ENCODE measurements at places on chromosomes 4 and X.

- no peak for DNase-seq
These were observed 79.6 kb upstream of the GLRA2 start for GRCh38 chrX:14449773-14450172.

DNA sequence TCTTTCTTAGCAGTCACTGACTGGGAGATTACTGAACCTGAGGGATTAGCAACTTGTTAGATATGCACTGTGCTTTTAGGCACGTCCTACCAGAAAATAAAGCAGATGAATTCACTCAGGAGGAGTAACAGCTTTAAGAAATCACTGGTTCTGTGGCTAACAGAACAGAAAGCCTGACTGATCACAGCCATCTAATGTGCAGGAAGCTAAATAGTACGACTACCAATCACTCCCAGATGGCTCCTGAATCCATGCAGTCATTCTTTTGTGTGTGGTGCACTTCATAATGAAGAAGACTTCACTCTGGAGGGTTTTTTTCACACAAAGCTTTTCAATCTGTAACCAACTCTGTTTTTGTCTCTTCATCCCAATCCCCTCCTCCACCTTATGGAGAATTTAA, 305.3 kb upstream of the INTU start:
- DNase-seq: no peak

GRCh38 chr4:128452415-128452814, 164.8 kb upstream of the PGRMC2 start:
- no peak for DNase-seq

- DNase-seq: no peak
These were observed 99.7 kb downstream of the TSPAN7 start for GRCh38 chrX:38661103-38661441.

GRCh38 chrX:77977095-77977494, 7.7 kb upstream of the PGAM4 start:
- no peak for DNase-seq

DNA sequence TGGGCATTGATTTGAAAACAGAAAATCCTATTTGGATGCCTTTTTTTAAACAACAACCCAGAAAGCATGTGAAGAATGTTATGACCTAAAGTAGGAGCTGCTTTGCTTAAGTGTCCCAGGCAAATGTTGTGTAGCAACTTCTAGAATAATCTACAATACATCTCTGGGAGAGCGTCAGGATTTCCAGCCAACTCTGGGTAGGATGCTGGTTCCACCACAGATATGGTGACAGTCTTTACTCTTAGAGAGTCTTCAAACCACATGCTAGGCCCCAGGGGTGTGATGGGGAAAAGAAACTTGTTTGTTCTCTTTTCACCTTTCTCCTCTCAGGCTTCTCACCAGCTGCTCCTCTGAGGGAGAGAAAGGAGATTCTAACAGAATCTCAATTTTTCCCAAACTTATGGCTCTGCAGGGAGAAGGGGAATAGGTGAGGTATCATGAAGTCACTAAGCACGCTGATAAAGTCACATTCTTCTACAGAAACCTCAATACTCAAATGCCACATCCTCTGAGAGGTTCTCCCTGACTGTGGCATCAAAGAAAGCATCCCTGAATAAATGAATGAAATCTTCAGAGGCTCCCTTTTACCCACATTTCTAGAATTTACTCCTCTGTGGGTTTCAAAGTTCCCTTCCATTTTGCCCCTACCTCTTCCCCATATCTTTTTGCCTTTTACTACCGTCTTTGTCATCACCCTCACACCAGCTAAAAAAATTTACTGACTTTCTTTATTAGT, 171.6 kb upstream of the RAI2 start:
- DNase-seq: no peak

DNA sequence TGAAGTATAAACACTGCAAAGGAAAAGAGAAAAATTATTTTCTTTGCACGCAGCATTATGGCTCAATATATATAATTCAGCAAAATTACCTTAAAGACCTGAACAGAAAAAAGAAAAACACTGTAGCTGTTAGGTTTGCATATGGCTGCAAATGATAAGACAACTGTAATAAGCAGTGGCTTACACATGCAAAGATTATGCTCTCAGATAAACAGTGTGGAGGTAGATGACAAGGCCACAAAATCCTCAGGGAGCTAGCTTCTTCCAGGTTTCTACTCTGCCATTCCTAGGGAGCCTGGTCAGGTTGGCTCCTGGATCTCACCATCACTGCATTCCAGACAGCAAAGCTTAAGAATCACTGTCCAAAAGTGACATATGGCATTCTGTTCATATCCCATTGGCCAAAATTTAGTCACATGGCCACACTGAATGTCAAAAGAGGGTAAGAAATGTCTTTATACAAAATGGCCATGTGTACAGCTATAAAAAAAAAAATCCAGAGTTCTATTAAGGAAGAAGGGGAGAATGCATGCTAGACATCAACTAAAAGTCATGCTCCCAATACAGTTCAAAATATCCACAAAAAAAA, 195.2 kb upstream of the SLC7A11 start:
- DNase-seq: no peak

DNA sequence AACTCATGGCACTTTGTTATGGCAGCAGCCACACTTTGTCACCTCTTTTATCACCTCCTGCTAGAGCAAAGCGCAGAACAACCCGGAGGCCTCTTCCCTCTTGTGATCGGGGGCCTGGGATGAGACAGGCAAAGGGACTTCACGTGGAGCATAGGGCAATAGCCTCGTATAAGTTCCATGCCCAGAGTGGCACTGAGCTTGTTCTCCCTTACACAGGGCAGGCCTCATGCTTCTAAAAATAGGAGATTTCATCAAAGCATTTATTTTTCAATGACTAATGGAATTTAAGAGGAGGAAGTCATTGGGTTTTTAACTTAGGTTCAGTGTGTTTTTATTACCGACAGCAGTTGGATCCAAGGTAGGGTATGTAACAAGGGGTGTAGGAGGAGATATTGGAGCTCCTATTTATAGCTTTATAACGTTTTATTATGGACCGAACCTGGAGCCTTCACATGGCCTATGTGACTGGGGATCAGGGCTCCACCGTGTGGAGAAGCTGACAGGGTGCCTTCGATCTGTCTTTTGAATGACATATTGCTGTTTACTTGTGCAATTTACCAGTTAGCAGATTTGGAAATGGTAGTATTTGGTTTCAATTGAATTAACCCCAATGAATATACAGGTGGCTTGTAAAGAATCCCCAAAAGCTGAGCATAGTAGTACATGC, 93.8 kb downstream of the SLC2A9 start:
- DNase-seq: no peak

- DNase-seq: no peak
These were observed 105.0 kb downstream of the ABCB7 start for GRCh38 chrX:75051047-75051446.

- DNase-seq: no peak
These were observed 7.1 kb upstream of the SCRG1 start for GRCh38 chr4:173405840-173406606.

- DNase-seq: no peak
These were observed 1651.9 kb downstream of the C4orf33 start for GRCh38 chr4:130747842-130748241.
